ENCODE measurements at places on chromosomes 6 and 20.

GRCh38 chr20:53738945-53739798 is 145.5 kb upstream of the ZNF217 start:
- no peak for DNase-seq

- DNase-seq = no peak
These were observed 64.3 kb downstream of the GPX5 start for GRCh38 chr6:28589957-28590349.

- DNase-seq = no peak
These were observed 40.6 kb upstream of the NKX2-2 start for GRCh38 chr20:21554376-21554890.

GRCh38 chr6:149130508-149130907 is 187.0 kb upstream of the TAB2 start:
- no peak for DNase-seq

DNA sequence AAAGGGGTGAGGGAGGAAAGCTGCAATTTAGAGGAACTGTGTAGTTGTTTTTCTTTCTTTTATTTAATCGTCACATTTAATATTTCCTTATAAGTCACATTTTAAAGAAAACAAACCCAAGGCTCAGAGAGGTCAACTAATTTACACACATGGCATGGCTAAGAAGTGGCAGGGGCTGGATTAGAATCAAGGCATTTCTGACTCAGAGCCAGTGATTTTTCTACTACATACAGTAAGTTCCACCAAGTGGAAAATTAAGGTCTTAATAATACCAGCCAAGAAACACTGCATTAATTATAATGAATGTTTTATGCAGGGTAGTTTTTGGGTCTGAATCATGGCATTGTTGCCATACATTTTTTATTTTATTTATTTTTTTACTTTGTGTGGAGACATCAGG is 607.7 kb upstream of the CITED2 start:
- no peak for DNase-seq

All from amniotic stem cell (primary cell).